Activated CD4-positive, alpha-beta T cell treated with anti-CD3 and anti-CD28 coated beads, Interleukin-2, amount 50 U/mL, for 24 hours (primary cell): ENCODE measurements at places on chromosomes 1 and 21.

- DNase-seq: no peak
These were observed 231.0 kb downstream of the RERE start for GRCh38 chr1:8586438-8586837.

DNA sequence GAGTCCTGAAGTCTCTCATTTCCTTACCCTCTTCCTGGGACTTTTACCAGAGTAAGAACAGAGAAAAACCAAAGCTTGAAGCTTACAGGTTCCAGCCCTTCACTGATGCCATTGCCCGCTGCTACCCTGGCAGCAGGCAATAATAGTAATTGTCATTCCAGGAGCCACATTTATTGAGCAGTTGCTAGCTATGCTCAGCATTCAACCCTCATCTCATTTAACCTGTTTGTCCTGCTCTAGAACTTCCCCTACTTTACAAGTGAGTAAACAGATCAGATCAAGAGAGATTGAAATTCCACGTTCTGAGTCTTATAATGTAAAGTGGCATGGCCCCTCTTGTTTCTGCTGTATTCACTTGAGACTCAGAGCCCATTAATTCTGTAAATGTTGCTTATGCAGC, 80.4 kb downstream of the ATP1A1 start:
- no peak for DNase-seq

- DNase-seq: no peak
These were observed 130.8 kb downstream of the PCBP3 start for GRCh38 chr21:45774291-45774690.

GRCh38 chr1:170204121-170204520, 58.4 kb downstream of the NTMT2 start:
- no peak for DNase-seq

DNA sequence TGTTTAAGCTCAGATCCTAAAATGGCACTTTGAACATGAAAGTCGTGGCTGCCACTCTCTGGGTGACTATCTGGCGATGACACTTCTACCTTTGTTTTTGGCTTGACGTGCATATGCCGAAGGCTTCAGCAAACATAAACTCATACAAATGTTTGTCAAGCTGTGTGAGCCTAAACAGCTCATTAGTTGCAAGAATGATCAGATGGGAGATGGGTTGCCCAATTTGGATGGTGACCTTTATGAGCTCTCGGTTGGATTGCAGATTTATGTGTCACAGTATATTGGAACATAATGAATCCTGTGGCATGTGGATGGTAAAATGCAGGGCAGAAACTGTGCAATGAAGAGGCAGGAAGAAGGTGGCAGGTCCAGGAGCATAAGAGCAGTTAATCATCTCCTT, 229.3 kb downstream of the DISC1 start:
- DNase-seq: no peak

DNA sequence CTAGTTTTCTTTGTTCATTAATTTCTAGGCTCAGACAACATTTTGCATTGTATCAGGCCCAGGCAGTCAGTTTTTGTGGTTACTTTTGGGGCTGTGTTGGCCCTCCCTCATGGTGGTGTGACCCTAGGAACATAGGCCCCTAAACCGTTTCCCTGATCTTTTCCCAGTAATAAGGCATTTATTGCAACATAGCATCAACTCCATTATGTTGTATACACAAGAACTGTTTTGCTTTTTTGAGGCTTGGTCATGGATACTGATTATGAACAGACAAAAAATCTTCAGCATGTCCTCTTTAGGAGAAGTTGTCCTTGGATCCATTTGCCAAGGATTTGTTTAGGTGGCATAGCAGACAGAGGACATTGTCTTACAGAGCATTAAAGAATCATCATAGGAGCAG, 10.3 kb downstream of the B3GALT2 start:
- no peak for DNase-seq

DNA sequence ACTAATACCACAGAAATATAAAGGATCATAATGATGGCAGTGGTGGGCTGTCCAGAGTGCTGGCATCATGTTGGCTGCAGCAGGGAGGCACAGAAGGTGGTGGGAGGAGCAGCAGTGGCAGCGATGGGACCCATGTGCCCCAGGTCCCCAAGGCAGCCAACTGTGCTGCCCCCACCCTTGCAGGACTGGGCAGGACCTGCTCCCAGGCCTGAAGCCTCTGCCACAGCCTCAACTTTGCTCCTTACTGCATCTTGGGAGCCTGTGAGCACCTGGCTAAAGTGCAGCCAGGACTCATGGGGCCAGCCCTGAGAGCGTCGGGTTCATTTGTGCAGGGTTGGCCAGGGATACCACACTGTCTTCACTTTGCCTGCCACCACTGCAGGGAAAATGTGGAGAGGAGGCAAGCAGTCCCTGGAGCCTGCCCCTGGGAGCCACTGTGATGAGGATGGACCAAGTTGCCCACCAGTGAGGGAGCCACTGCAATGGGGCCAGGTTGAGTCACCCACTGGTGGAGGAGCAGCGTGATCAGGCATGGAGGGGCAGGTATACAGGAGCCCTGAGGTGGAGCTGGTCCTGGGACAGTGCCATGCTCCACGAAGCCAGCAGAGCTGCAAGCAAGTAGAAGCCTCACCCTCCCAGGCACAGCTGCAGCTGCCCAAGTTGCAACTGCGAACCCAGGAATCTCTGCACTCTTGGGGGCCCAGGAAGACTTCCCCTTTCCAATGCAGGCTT, 25.3 kb upstream of the DENND1B start:
- no peak for DNase-seq

DNA sequence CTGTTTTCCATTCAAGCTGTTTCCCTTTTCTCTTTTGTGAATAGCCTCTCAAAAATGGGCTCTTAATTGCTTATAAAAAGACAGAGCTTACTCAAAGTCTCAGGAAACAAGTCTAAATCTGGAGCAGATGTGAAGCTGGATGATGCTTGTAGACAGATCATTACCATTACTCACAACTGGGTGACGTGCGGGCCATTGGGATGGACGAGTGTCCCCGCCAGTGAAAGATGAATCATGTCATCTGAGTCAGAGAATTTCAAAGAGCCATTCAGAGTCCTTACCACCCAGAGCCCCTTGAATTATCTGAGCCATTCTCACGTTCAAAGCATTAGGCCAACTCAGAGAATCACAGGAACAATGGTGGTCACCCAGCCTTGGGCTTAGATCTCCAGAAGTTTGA, 134.6 kb downstream of the HUNK start:
- DNase-seq: no peak

GRCh38 chr1:108036796-108037562, 72.0 kb upstream of the VAV3 start:
- no peak for DNase-seq

GRCh38 chr1:35437200-35437599, 120.0 kb downstream of the KIAA0319L start:
- DNase-seq: no peak

DNA sequence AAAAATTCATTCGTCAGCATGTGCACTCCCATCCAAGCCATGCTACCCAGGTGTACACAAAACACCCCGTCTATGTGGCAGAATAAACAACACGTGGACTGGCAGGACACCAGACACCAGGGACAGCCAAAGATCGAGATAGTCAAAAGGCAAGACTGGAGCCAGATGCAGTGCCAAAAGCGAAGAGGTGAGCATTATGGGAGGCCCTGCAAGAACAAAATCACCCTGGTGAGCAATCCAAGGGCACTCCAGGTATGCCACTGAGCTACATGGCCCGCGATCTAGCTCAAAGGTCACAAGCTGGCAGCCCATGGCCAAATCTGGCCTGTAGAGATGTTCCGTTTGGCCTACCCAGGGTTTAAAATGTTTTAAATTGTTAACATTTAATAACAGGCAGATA, 33.7 kb downstream of the PLPP3 start:
- DNase-seq: no peak

DNA sequence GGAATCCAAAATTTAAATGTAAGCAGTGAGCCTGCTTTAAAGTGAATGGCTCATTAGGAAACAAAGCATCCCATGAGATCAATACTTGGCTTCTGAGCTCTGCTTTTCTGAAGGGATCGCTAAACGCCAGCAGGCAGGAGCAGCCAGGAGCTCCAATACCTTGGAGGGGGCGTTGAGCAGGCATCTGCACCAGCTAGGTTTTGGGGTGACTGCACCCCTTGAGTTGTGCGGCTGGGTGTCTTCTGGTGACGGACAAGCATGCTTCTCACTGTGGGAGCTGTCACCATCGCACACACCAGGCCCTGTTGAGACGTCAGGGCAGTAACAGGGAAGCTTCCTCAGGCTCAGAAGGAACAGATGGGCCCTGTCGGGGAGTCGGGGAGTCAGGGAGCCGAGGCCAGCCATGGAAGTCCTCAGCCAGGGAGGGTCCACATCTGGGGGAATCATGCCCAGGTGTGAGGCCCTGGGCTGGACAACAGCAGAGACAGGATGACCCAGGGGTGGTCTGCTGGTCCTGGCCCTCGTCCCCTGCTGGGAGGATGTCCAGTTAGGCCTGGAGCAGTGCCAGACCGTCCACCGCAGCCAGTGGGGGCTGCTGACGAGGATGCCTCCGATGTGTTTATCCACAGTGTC, 57.9 kb upstream of the ADARB1 start:
- no peak for DNase-seq

GRCh38 chr1:3468236-3469103, 14.0 kb downstream of the ARHGEF16 start:
- no peak for DNase-seq

GRCh38 chr1:233065685-233066084, 115.3 kb downstream of the NTPCR start:
- no peak for DNase-seq

- DNase-seq: no peak
These were observed 419.4 kb downstream of the NPHP4 start for GRCh38 chr1:5572794-5573193.

DNA sequence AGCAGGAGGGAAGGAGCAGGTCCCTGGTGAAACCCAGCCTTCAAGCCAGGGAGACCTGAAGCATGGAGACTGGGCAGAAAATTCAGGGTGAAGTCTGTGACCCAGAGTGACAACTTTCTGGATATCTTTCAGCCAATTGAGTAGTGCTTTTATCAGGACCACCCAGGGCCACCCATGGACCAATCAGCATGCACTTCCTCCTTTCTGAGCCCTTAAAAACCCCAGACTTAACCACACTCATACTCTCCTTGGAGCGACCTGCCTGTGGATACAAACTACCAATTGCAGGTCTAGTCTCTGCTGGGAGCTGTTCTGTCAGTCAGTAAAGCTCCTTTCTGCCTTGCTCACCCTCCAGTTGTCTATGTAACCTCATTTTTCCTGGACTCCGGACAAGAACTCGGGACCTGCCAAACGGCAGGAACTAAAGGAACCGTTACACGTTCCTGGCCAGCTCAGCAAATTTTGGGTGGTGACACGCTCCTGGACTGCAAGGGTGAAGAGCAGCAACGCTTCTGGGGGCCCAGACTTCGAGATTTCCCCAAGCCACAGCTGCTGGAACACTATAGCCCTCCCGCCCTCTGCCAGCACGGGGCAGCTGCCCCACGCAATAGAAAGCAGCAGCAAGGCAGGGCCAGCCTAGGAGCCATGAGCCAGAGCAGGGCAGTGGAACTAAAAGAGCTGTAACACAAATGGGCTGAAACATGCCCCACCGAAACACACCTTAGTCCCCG, 1183.4 kb downstream of the AMY1C start:
- no peak for DNase-seq

- no peak for DNase-seq
These were observed 85.6 kb downstream of the PPP1R12B start for GRCh38 chr1:202434059-202434458.

DNA sequence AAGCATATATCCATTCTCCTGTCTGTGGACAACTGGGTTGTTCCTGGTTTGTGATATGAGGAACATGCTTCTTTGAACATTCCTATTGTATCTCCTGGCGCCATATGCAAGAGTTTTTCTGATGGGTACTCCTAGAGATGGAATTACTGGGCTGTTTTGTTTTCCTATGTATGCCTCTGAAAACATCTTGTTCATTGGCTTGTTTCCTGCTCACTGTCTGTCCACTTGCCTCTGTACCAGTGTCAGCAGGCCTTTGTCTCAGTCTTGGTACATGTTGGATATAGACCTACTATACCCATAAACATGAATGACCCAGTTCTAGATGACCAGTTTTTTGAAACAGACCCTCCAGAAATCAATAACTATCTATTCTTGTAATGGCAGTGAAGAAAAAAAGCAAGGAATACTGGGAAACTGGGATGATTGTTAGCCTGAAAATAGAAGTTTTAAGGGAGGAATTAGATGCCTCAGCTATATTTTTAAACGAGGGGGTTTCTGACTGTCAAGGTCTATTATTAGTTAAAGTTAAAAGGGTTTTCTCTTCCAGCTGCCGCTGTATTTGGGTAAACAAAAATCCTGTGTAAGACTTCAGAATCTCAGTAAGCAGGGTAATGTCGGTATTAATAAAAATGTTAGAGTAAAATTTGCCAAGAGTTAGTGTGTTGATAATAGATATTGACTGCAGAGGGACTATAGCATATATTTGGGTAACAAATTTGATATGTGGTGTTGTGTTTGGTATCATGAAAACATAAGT, 103.6 kb downstream of the RYR2 start:
- no peak for DNase-seq

DNA sequence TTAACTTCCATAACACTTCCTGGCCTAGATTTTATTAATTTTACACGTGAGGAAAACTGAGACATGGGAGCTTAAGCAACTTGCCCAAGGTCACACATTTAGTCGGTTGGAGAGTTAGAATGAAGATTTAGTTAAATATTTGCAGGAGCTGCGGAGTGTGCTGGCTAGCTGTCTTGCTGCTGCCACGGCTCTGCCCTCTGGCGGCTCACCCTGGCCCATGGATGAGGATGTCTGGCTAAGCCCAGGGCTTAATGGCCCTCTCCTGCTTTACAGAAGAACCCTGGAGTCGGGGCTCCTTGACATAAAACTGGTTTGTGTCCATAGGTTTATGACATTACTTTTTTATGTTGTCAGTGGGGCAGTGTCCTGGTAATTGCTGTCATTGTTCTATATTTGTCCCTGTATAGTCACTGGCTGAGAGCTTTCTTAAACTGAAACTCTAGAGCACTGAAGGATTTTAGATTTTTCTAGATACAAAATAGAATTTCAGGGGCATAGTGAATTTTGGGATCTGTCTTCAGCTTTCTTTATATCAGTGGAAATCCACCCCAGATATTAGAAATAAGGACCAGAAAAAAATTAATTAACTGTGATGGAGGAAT, 88.9 kb upstream of the WLS start:
- no peak for DNase-seq

GRCh38 chr1:205298191-205298994, 23.2 kb downstream of the NUAK2 start:
- DNase-seq: no peak

- no peak for DNase-seq
These were observed 16.2 kb downstream of the CSRP1 start for GRCh38 chr1:201490708-201491131.

DNA sequence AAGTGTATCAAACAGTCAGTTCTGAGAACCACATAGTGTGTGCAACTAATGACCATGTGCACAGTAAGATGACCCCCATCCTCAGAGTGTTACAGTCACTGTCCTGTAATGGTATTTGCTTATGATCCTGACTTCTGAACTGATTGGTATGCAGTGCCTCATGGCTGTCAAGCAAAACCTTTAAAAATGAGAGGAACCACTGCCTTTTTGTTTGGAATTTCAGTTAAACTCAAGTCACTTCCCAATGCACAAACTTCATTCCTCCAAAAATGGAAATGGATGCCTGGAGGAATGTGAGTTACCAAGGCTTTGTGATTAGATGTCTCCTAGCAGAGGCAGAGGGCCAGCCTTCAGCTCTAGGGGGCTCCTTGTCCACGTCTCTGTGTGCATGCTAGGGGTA, 10.5 kb downstream of the C1orf198 start:
- no peak for DNase-seq

- DNase-seq: no peak
These were observed 51.1 kb downstream of the CNN3 start for GRCh38 chr1:94875794-94876193.

- DNase-seq: no peak
These were observed 119.3 kb downstream of the HLCS start for GRCh38 chr21:36847189-36847588.

- DNase-seq: no peak
These were observed 15.4 kb upstream of the LSS start for GRCh38 chr21:46243960-46244361.
